ENCODE measurements at places on chromosomes 7 and 10.

- no peak for DNase-seq
These were observed 7.8 kb downstream of the CD36 start for GRCh38 chr7:80646083-80646865.

DNA sequence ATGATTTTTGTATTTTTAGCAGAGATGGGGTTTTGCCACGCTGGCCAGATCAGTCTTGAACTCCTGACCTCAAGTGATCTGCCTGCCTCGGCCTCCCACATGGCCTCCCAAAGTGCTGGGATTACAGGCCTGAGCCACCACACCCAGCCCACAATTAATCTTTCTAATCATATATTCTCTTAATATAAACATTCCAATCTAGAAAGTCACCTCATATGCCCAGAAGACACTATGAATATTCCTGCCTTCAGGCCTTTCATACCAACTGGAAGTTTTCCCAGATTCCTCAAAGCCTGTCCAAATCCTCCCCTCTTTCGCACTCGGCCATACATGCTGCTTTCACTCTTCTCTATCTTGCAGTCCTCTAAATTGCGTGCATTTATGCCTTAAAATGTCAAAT lies 32.6 kb downstream of the PDZD8 start:
- no peak for DNase-seq

GRCh38 chr10:43981232-43981631 lies 332.6 kb upstream of the ZNF32 start:
- DNase-seq, result no peak

GRCh38 chr10:48463318-48464003 lies 141.4 kb downstream of the ARHGAP22 start:
- no peak for DNase-seq

GRCh38 chr10:117134056-117134305 lies 4.1 kb downstream of the VAX1 start:
- no peak for DNase-seq
